Activated T-helper 17 cell treated with anti-CD3 and anti-CD28 coated beads, Interleukin-2, amount 50 U/mL, for 72 hours (primary cell): ENCODE measurements at places on chromosomes 12 and 14.

DNA sequence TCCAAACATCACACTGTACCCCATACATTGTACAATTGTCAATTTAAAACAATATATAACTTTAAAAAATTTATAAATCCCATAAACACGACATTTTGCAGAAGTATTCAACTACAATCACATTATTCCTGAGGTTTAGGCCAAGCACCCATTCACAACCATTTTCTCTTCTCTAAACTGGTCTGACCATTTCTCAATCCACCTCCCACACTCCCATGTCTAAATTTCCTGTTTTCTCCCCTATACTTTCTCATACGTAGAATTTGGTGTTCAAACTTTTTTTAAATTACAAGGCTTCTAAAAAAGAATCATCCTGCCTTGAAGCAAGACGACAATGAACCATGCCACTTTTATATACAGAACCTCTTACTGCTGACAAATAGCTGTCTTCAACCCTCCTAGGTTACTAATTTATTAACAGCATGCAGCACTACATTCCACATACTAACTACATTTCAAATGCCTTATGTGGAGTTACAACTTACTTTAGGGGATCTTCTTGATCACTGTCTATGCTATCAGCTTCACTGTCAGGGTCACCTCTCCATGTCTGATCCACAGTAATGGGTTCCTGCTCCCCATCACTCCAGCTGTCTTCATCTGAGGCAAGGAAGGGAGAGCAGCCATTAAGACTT, 3.4 kb downstream of the KANSL2 start:
- no peak for ATAC-seq

DNA sequence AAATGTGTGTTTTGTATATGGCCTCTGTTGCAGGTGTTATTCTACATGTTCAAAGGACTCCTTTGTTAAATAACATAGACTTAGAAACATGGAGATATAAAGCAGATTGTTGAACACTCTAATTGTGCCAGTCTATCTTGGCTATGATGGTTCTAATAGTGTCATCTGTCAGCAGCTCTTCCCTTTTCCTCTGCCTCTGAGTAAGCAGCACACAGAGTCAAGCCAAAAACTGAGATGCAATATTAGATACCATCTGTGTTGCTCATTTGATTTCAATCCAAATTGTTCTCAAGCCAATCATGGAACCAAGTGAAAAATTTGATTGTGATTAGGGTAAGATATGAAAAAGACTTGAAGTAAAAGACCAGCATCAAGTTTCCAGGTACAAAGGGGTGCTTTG, 871.1 kb upstream of the MGAT4C start:
- ATAC-seq = no peak

GRCh38 chr14:26841326-26841725, 243.5 kb upstream of the NOVA1 start:
- ATAC-seq = no peak

GRCh38 chr12:120229071-120229486, 28.2 kb upstream of the RPLP0 start:
- ATAC-seq = no peak
